ENCODE measurements at places on chromosomes 16 and 17.
A peak's percentile ranks its signal among the peaks of the same experiment; 100 is the strongest.

DNA sequence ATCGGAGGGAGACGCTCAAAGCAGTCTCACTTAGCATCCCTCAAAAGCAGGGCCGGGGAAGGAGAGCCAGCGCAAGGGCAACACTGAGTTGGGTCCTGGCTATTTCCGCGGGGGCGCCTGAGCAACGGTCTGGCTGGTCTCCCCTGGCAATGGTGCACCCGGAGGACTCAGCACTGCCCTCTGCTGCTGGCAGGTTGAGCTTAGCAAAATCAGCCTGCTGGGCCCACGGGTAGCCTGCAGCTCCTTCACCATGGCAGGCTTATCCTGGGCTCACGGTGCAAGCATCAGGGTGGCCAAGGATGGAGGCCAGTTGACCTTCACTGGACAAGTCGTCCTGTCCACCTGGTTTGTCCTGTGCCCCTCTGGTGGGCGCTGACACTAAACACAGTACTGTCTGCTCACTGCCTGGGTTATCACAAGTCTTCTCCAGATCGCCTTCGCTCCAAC is 14.4 kb upstream of the ALDH3A1 start:
- peak; percentile 80 for DNase-seq

DNA sequence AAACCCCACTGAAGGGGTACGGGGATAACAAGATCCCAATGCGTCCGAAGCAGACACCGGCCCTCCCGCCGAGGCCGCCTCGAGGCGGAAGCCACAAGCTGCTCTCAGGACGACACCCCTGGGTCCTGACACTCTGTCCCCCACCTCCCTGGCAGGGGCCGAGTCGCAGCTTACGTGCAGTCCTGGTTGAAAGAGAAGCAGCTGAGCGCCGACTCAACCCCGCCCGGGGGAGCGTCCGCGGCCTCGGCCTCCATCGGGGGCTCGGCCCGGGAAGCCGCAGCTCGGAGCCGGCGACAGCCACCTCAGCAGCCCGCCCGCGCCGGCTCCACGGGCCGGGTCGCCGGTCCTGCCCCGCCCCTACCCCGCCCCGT is at the start of gene WIPI1:
TSS of gene WIPI1 (minus strand) at position 329 of the 371 bp plus-strand sequence. CDS start at position 254, 75 bp downstream.
- DNase-seq, result no peak

- peak; percentile 72 for DNase-seq
These were observed 25.9 kb downstream of the BRIP1 start for GRCh38 chr17:61837175-61838051.

DNA sequence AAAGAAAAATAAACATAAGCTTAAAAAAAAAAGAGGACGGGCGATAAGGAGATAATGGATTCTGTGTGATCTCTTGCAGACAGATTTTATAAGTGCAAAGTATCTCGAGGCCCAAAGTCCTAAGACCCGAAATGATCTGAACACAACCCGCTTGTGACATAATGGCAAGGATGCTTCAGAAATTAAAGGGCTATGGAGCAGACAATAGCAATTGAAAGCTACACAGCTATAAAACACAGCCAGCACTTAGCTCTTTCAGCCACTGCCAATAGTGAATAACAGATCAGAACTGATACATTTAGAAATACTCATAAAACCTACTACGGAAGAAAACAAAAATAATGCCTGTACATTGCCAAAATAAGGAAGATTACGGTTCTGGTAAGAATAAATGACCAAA is 117.5 kb downstream of the ZFHX3 start:
- DNase-seq, result no peak

GRCh38 chr17:66635386-66636045 is 199.4 kb upstream of the CACNG5 start:
- no peak for DNase-seq

All from NB4 (cell line).